ENCODE measurements at places on chromosomes 4 and X. TPM values are rescaled to one million over a fixed set of nuclear protein-coding genes. Genes with fewer than 3 reads are reported as not detected.

DNA sequence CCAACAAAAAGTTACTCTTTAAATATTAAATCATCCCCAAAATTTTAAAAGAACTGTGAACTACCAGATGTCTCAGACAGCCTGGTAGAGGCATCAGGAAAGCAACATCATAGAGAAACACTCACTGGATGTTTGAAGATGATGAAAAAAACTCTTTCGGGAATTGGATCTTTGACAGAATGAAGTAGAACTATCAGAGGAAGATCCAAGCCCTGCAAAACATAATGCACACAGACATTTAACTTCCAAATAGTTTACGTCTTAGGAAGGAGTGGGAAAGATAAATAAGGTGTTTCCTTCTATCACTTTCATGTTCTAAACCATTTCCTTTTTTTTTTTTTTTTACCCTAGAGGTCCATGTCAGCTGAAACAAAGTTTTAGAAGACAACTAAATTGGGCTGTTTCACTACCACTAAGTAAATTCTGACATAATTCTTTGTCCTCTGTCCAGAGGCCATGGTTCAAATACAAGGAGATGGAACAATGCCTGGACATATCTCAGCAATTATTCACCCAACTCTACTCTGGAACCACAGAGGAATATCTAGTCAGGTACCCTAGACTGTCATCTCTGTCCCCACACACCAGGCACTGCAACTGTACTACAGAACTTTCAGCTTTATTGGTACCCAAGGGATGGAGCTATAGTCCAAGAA is 217.7 kb upstream of the INTU start:
- H3K4me3 ChIP-seq: no peak overlapping the region
- no peaks in the 10 kb centered on the region for H3K4me1 ChIP-seq
- H3K36me3 ChIP-seq: no peaks in the 10 kb centered on the region
- DNase-seq: no peak
- H3K27ac ChIP-seq: no peak overlapping the region

DNA sequence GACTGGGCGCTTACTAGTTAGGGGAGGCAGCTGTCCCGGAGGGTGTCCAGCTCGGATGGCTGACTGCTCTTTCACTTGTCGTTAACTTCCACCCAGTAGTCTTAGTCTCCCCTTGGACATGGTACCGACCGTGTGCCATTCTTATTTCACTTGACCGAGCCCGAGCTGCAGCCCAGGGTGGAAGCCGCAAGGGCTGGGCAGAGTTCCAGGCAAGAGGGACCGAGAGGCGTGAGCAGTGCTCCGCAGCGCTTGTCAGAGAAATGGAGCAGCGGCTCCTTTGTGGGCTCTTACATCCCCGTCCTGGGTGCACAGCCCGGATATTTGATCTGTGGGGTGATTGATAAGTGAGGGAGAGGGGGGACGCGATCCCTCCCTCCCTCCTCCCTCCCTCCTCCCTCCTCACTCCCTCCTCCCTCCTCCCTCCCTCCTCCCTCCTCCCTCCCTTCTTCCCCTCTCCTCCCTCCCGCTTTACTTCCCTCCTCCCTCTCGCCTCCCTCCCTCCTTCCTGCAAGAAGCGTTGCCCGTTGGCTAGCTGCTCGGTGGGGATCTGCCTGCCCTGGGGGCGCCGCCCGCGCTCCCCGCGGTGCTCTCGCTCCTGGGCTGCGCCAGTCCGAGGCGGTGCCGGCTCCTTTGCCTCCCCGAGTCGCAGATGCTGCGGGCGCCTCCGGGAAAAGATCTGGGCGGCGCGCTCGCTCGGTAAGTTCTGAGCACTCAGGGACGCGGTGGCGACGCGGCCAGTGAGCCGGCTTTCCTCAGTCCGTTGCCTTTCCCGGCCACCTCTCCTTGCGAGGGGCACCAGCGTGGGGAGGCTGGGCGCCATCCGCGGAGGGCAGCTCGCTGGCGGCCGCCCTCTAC is at the start of gene SLITRK2:
Gene SLITRK2, plus strand, starts transcription at position 499 of the 855 bp plus-strand sequence. CDS start 4,597 bp downstream, outside the sequence.
- no peaks in the 10 kb centered on the region for H3K4me1 ChIP-seq
- no peak within 1 kb of the TSS for H3K27ac ChIP-seq
- H3K4me3 ChIP-seq: no peak within 1 kb of the TSS
- H3K36me3 ChIP-seq: no peaks in the 10 kb centered on the region
- DNase-seq: no peak

GRCh38 chr4:28702571-28702970 is 1841.9 kb downstream of the STIM2 start:
- no peak overlapping the region for H3K4me3 ChIP-seq
- H3K4me1 ChIP-seq: no peaks in the 10 kb centered on the region
- H3K27ac ChIP-seq: no peak overlapping the region
- H3K36me3 ChIP-seq: no peaks in the 10 kb centered on the region
- no peak for DNase-seq

DNA sequence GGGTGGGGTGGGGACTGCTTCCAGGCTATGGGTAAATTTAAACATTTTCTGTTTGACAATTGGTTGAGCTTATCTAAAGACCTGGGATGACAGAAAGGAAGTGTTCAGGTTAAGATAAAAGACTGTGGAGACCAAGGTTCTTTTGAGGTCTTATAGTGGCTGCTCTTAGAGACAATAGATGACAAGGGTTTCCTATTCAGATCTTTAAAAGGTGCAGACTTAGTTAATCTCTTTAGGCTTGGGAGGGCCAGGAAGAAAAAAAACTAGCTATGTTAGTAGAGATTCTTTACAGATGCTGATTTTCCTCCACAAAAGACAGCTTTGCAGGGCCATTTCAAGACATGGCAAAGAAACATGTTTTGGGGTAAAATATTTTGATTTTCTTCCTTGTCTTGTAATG is 972.5 kb downstream of the CCSER1 start:
- no peak overlapping the region for H3K4me3 ChIP-seq
- no peaks in the 10 kb centered on the region for H3K27me3 ChIP-seq
- H3K4me1 ChIP-seq: no peaks in the 10 kb centered on the region
- H3K36me3 ChIP-seq: no peaks in the 10 kb centered on the region

- no peaks in the 10 kb centered on the region for H3K4me1 ChIP-seq
- H3K4me3 ChIP-seq: no peak overlapping the region
- H3K27ac ChIP-seq: no peak overlapping the region
- H3K36me3 ChIP-seq: no peaks in the 10 kb centered on the region
- DNase-seq: no peak
Measured at GRCh38 chr4:174928575-174929253, 10.6 kb downstream of the ADAM29 start.

DNA sequence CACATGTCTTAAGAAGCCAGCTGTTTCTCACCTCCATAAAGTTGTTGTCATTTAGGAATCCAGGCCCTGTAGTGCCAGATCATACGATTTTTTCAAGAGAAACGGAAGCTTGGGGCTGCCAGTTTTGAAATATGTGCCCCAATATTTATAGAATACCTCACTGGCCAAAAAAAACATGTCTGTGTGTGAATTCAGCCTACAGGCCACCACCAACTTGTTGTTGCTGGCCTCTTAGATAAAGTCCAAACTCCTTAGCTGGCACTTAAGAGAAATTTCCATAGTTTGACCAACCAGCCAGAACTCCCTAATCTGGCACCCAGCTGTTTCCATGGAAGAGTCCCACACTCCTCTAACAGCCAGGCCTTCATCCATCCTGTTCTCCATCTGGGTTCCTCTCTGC is 74.1 kb downstream of the WDR19 start:
- no peak overlapping the region for H3K27ac ChIP-seq
- H3K4me1 ChIP-seq: peaks cover 15% of the 10 kb centered on the region
- no peak for DNase-seq
- no peak overlapping the region for H3K4me3 ChIP-seq

GRCh38 chrX:19370061-19370460 is 26.3 kb downstream of the PDHA1 start:
- H3K36me3 ChIP-seq: no peaks in the 10 kb centered on the region
- no peaks in the 10 kb centered on the region for H3K27me3 ChIP-seq
- no peak overlapping the region for H3K27ac ChIP-seq
- no peak overlapping the region for H3K4me3 ChIP-seq
- no peak for DNase-seq
- peaks cover 4% of the 10 kb centered on the region for H3K4me1 ChIP-seq

DNA sequence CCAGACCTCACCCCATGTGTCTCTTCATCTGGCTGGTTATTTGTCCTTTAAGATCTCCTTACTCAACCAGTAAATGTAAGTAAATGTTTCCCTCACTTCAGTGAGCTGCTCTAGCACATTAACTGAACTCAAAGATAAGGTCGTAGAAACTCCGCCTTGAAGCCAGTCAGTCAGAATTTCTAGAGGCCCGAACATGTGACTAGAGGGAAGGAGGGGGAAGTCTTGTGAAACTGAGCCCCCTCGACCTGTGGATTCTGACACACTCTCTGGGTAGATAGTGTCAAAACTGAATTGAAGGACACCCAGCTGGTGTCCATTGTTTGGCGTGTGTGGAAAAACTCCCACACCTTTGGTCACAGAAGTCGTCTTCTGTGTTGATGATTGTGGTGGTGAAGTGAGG is 933.9 kb downstream of the ADGRL3 start:
- H3K27me3 ChIP-seq: no peaks in the 10 kb centered on the region
- no peaks in the 10 kb centered on the region for H3K36me3 ChIP-seq
- peaks cover 8% of the 10 kb centered on the region for H3K4me1 ChIP-seq
- no peak overlapping the region for H3K4me3 ChIP-seq
- no peak for DNase-seq
- no peak overlapping the region for H3K27ac ChIP-seq

- H3K27me3 ChIP-seq: no peaks in the 10 kb centered on the region
- no peak overlapping the region for H3K27ac ChIP-seq
- H3K4me3 ChIP-seq: no peak overlapping the region
- H3K4me1 ChIP-seq: no peaks in the 10 kb centered on the region
- no peak for DNase-seq
- H3K36me3 ChIP-seq: no peaks in the 10 kb centered on the region
Measured at GRCh38 chr4:99013402-99013843, 17.9 kb downstream of the METAP1 start.

- H3K4me1 ChIP-seq: no peaks in the 10 kb centered on the region
- DNase-seq: peak; percentile 19
- H3K27me3 ChIP-seq: no peaks in the 10 kb centered on the region
- H3K4me3 ChIP-seq: no peak overlapping the region
Measured at GRCh38 chr4:122542411-122543236, 78.2 kb downstream of the IL21 start.

DNA sequence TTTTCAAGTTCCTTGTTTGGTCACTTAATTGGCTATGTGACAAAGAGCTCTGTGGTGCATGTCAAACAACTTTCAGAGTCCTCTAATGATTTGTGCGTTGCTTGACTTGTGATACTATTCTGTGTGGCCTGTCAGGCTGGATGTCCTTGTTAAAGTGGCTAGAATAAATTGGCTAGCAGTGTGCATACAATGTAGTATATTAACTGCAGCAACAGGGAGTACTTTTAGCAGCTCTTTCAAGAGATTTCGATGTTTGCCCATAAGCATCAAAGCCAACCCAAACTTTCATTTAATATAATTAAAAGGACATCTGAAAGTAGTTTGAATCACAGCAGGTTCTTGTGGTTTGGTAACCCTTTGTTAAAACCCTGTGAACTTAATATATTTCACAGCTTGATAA is 718.9 kb downstream of the ADGRL3 start:
- no peaks in the 10 kb centered on the region for H3K27me3 ChIP-seq
- H3K4me1 ChIP-seq: peaks cover 45% of the 10 kb centered on the region
- no peak overlapping the region for H3K27ac ChIP-seq
- no peak overlapping the region for H3K4me3 ChIP-seq
- no peaks in the 10 kb centered on the region for H3K36me3 ChIP-seq
- no peak for DNase-seq

DNA sequence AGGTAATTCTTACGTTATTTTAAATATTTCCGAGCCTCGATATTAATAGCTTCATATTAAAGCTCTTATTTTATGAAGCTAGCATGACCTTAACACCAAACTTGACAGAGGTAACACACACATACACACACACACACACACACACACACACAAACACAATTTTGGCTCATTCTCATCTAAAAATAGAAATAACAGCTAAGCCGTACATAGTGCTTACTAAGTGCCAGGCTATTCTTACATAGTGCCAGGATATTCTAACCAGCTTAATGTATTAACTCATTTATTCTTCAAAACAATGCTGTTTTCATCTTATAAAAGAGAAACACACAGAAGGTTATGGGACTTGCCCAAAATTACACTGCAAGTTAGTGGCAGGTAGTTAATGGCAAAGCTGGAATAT is 87.0 kb upstream of the BLTP1 start:
- H3K27me3 ChIP-seq: no peaks in the 10 kb centered on the region
- H3K4me1 ChIP-seq: no peaks in the 10 kb centered on the region
- DNase-seq: no peak
- no peak overlapping the region for H3K27ac ChIP-seq
- no peak overlapping the region for H3K4me3 ChIP-seq

- H3K36me3 ChIP-seq: peaks cover 40% of the 10 kb centered on the region
- no peak overlapping the region for H3K4me3 ChIP-seq
- no peak overlapping the region for H3K27ac ChIP-seq
- H3K4me1 ChIP-seq: no peaks in the 10 kb centered on the region
- H3K27me3 ChIP-seq: no peaks in the 10 kb centered on the region
Measured at GRCh38 chr4:70818921-70819320, 20.8 kb downstream of the GRSF1 start.

- H3K4me3 ChIP-seq: no peak overlapping the region
- peaks cover 70% of the 10 kb centered on the region for H3K4me1 ChIP-seq
- H3K27me3 ChIP-seq: no peaks in the 10 kb centered on the region
Measured at GRCh38 chr4:173214231-173214630, 45.6 kb downstream of the GALNT7 start.

GRCh38 chr4:140049849-140050637 is 103.9 kb downstream of the MAML3 start:
- DNase-seq: peak; percentile 18
- H3K4me1 ChIP-seq: peaks cover 45% of the 10 kb centered on the region

GRCh38 chr4:185311113-185311888 is 84.4 kb downstream of the LRP2BP start:
- no peak for DNase-seq
- no peaks in the 10 kb centered on the region for H3K36me3 ChIP-seq
- H3K4me1 ChIP-seq: peaks cover 14% of the 10 kb centered on the region
- H3K27ac ChIP-seq: no peak overlapping the region
- H3K4me3 ChIP-seq: no peak overlapping the region

DNA sequence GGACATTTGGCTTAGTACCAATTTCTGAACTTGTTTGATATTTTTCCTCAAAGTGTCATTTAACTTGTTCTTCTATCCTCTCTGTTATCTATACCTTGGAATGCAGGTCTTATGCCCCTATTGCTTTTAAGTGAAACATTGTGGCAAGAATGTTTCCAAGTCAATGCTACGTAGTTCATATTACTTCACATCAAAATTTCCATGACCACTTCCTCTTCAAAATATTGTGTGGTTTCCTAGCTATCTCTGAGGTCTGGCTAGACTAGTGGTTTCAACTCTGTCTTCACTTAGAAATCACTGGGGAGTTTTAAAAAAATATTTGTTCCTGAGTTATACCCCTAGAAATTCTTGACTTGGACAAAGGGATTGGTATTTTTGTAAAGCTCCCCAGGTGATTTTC is 20.2 kb upstream of the RASGEF1B start:
- no peaks in the 10 kb centered on the region for H3K27me3 ChIP-seq
- no peak overlapping the region for H3K4me3 ChIP-seq
- H3K4me1 ChIP-seq: peaks cover 14% of the 10 kb centered on the region
- peak; percentile 10 for DNase-seq
- no peaks in the 10 kb centered on the region for H3K36me3 ChIP-seq
- H3K27ac ChIP-seq: peak overlapping the region; percentile 56

- H3K36me3 ChIP-seq: no peaks in the 10 kb centered on the region
- peaks cover 15% of the 10 kb centered on the region for H3K4me1 ChIP-seq
- H3K27me3 ChIP-seq: no peaks in the 10 kb centered on the region
- DNase-seq: peak; percentile 62
- H3K27ac ChIP-seq: peak overlapping the region; percentile 36
Measured at GRCh38 chr4:138736362-138736761, 279.2 kb upstream of the NOCT start.

GRCh38 chr4:31069151-31069550 is 349.0 kb downstream of the PCDH7 start:
- no peaks in the 10 kb centered on the region for H3K36me3 ChIP-seq
- no peaks in the 10 kb centered on the region for H3K27me3 ChIP-seq
- H3K4me1 ChIP-seq: no peaks in the 10 kb centered on the region
- no peak overlapping the region for H3K4me3 ChIP-seq
- DNase-seq: no peak

RNF212 gene
- not detected for total RNA-seq

TSPYL2 gene
- total RNA-seq: 23.2 TPM

ARSD gene
- total RNA-seq: 13.8 TPM

Data from PC-3 (cell line).